ENCODE measurements at places on chromosomes 7 and 10.

DNA sequence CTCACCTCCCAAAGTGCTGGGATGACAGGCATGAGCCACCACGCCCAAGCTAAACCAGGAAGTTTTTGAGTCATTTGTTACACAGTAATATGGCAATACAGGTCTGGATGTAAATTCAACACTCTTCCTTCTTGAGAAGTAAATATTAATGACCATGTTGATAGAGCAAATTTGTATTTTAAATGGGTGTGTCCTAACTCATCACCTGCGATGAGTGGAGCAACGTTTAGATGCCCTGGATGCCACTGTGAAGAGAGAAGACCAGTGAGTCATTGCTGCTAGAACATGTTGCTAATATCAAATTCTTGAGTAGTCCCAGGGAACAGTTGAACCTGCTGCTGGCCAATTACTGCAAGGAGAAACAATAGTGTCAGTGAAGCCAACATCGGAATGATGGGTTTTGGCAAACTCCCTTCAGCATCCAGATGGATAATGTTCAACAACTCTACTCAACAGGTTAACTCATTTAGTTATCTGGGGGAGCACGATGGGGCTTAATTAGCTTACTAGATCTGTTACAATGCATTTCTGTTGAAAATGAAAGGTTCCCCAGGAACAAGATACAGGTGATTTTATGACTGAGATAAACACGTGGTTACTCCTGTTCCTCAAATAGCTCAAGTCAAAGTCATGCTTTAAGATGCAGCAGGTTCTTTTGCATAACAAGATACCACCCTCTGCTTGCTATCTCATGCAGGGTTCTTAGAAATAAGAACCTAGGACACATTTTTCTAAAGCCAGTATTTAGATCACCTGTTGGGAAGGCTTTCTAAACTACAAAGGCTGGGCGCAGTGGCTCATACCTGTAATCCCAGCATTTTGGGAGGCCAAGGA is 146.8 kb downstream of the CALN1 start:
- DNase-seq, result no peak

DNA sequence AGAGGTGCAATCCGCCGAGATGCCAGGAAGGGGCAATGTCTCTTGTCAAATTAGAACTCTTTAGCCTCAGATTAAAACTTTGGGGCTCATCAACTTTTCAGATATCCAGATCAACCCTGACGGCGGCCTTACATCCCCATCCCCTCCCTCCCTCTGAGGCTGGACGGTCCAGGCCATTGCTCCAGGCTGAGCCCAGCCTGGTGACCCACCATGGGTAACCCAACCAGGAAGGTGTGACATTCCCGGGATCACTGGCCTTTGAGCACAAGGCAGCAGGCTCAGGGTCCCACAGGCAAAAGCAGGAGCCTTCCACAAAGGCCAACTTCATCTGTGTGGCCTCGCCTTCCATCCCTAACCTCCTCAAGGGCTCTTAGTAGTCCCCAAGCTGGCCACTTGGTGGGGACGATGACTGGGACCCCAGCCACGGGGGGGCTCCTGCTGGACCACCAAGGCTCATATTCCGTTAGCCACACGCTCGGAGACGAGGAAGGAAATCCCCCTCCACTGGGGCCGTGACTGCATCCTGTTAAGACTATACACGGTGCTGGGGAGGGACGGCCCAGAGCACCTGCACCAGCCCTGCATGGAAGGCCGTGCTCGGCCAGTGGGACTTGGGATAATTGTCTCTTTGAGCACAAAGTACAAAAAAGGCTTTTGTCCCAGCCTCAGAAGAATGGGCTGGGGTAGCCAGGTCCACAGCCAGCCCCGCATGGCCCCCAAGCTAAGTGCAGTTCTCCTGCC is 62.8 kb downstream of the ZRANB1 start:
- no peak for DNase-seq

DNA sequence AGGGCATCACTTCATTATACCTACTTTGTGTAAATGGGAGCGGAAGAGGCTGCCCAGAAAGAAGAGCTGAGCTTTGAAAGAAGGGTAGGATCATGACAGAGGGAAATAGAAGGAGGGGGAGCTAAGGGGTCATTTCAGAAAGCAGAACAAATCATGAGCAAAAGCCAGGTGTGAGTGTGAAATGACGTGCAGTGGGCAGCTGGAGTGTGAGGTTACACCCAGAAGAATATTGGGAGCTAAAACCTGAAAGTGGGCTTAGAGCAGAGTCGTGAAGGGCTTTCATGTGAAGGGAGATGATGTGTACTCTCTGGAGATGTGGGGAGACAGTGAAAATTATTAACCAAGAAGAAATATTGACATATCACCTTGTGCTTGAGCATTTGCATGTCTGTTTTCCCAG is 245.0 kb upstream of the YAE1 start:
- no peak for DNase-seq

DNA sequence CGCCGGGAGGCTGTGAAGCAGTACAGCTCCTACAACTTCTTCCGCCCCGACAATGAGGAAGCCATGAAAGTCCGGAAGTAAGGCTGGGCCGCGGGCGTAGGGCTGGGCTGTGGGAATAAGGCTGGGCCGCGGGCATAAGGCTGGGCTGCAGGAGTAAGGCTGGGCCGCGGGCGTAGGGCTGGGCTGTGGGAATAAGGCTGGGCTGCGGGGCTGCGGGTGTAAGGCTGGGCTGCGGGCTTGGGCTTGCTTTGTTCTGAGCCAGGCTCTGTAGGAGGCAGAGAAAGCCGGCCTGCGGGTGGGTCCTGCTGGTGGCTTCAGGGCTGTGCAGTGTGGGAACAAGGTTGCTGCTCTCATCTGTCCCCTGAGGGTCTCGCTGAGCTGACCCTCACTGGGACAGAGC is 12.5 kb downstream of the PFKFB3 start:
- no peak for DNase-seq

GRCh38 chr10:15670880-15671279 is 48.8 kb downstream of the ITGA8 start:
- no peak for DNase-seq

DNA sequence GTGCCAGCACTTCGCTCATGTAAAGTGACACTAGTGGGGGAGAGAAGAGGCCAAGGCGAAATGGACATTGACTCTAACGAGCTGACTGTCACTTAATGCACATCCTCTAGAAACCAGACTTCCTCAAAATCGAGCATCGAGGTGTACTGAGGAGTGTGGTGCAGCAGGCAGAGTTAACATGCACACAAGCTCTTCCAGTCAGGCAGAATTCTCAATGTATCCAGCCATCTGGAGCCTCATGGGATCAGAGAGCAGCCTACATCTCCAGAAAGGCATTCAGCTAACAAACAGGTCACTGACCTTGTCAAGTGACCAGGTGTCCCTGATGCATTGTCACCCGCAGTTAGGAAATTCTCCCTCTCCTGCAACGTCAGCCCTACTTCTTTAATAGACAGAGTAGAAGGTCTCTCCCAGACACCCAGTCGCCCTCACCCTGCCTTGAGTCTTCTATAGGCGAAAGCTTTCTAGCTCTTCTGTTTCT is 259.8 kb upstream of the AOAH start:
- DNase-seq, result no peak

- no peak for DNase-seq
Observed at GRCh38 chr7:74709880-74710671, 52.6 kb downstream of the GTF2I start.

DNA sequence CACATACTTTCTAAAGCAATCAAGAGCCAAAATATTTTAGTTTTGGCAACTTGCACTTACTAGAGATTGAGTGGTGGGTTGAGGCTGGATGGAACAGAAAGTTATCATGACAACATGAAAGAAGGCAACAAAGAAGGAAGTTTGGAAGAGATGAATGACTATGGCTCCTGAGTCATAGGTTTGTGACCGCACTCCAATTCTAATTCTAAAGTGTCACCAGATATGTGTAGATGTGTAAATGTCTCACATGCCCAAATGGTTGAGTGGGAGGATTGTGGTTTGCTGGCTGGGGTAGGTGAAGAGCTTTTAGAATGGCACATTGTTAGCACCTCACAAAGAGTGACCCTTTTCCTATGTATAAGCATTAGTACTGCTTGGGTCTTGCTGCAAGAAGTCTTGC is 20.2 kb downstream of the TAS2R16 start:
- DNase-seq, result no peak

- no peak for DNase-seq
Observed at GRCh38 chr10:71064413-71065118, 147.8 kb upstream of the UNC5B start.

- no peak for DNase-seq
Observed at GRCh38 chr7:105875505-105875904, 894 bp downstream of the ATXN7L1 start.

DNA sequence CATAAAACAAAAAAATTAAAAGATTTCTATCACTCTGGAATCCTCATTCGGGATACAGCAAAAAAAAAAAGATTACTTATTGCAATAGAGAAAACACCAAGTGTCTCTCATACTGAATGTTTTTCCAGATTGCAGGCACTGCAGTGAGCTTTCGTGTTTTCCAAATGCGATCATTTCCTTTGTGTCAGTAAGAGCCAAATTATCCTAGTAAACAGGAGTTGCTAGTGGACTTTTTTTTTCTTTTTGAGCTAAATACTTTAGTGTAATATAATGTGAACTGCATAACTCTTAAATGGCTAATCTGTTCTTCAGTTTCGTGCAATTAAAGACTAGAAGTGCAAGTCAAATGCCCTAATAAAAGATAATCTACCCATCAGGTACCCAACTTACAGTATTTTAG is 44.4 kb upstream of the TOMM7 start:
- DNase-seq, result no peak

DNA sequence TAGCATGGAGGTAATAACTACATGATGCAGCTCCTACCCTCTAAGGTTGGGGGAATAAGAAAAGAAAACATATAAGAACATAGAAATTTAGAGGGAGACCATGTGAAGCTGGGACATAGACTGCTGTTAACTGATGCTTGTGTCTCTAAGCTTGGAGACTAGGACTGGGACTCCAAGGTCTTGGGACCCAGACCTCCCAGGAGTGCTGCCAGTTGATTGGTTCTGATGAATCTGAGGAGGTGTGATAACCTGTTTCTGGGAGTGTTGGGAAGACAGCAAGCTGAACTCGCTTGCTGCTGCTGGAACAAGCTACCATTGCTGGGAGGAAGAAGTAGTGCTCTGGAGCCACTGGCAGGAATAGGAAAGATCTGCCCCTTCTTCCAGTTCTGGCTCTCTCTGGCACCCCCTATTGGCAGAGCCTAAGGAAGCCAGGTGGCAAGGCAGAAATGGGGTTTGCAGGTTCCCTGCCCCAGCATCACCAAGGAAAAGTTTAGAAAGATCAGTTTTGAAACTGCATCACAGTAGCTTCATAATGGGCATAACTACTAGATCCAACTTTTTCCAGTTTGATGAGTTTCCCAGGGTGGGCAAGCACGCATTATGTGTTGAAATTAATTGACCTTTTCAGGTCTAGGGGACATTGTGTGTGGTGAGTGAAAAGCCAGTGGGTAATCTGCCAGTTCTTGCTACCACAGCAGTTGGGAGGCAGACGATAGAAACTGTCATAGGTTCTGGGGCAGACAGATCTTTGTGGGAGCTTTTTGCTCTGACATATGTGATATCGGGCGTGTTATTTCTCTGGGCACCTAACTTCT is 140.7 kb downstream of the SND1 start:
- DNase-seq, result peak; percentile 11

- DNase-seq, result peak; percentile 34
Observed at GRCh38 chr10:66627156-66627555, 298.7 kb upstream of the LRRTM3 start.

DNA sequence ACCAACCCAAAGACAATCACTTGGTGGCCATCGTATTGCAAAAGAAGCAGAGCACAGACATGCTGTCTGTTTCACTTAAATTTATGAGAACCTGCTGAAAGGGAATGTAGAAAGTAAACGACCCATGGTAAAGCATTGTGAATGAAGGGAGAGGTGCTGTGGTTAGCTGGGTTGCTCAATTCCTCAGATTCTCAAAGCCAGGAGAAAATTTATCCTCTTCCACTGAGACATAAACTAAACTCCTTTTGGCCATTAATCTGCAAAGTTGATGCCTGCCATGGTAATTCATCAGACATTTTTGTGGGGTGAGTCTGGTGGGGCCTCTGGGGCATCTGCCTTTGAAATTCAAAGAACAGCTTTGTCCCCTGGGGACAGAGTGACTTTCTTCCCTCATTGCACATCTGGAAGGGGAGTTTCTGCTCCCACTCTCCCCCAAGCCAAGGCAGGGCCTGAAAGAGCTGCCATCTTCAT is 951.0 kb downstream of the LRMDA start:
- DNase-seq, result no peak

- DNase-seq, result no peak
Observed at GRCh38 chr7:116193329-116194087, 16.8 kb upstream of the TES start.

DNA sequence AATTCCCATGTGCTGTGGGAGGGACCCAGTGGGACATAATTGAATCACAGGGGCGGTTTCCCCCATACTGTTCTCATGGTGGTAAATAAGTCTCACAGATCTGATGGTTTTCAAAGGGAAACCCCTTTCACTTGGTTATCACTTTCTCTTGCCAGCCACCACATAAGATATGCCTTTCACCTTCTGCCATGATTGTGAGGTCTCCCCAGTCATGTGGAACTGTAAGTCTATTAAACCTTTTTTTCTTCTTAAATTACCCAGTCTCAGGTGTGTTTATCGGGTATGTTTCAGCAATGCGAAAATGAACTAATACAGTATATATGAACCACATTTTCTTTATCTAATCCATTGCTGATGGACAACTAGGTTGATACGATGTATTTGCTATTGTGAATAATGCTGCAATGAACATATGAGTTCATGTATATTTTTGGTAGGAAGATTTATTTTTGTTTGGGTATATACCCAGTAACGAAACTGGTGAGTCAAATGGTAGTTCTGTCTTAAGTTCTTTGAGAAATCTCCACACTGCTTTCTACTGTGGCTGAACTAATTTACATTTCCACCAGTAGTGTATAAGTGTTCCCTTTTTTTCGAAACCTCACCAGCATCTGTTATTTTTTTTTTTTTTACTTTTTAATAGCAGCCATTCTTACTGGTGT is 70.0 kb upstream of the HGF start:
- no peak for DNase-seq

DNA sequence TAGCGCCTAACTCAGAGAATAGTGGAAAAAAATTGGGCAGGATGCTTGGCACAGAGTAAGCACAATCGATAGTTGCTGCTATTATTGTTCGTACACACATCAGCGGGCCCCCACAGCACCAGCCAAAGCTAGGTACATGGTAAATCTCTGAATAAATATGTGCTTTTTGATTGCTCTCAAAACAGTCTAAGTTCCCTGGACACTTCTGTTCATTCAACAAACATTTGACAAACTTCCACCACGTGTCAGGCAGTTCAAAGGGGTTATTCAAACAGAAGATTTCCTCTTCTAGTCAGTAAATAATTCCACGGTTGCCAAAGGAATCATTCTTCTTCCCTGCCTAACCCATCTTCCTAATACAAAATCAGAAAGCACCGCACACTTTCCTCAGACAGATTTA is 150.8 kb downstream of the DGKI start:
- no peak for DNase-seq

DNA sequence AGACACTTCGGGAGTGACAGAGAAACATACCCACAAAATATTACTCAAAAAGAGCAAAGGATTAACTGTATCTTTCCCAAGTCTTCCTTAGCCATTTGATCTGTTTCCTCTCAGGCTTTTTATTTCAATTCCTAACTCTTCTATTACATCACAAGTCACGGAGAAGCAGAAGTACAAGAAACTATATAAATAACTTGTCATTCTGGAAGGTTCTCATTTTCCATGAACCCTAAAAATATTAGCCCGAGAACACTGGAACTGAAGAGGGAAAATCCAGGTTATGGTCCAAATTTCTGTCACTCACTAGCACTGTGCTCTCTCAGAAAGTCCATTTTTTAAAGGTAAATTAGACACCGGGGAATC is 98.0 kb downstream of the GRB10 start:
- DNase-seq, result no peak

GRCh38 chr7:131882321-131882720 is 325.9 kb upstream of the PODXL start:
- no peak for DNase-seq

- no peak for DNase-seq
Observed at GRCh38 chr10:114044247-114045135, 825 bp downstream of the ADRB1 start.
